ENCODE measurements at places on chromosomes 5 and 9. TPM values are rescaled to one million over a fixed set of nuclear protein-coding genes. Genes with fewer than 3 reads are reported as not detected.
A peak's percentile ranks its signal among the peaks of the same experiment; 100 is the strongest.

DNA sequence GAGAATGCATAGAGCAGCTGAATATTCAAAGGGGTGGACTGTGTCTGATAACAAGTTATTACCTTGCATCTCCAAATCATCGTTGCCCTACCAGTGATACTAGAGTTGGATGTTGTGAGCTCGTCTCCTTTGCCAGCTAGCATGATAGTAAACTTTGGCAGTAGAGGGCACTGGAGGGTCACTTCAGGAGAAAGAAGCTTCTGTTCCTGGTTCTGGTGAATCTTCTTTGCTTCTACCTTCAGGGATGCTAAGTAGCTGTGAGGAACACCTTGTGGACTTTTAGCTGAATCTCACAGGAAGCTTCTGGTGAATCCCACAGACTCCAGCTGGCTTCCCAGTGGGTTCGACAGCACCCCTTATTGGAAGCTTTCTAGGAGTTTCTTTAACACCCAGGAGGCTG is 626.6 kb upstream of the SGCD start:
- no peak for DNase-seq
- no peak overlapping the region for H3K4me3 ChIP-seq
- H3K27me3 ChIP-seq, result no peaks in the 10 kb centered on the region
- no peaks in the 10 kb centered on the region for H3K36me3 ChIP-seq
- H3K4me1 ChIP-seq, result no peaks in the 10 kb centered on the region

DNA sequence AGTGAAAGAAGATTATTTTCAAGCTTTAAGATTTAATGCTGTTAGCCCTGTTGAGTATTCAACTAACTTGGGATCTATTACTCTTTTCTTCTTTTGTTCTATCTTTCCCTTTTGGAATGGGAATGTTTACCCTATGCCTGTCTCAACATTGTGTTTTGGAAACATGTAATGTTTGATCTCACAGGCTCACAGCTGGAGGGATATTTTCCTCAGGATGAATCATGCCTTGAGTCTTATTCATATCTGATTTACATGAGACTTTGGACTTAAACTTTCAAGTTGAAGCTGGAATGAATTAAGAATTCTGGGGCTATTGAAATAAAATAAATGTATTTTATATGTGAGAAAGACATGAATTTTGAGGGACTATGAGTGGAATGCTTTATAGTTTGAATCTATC is 607.8 kb upstream of the PTGER4 start:
- H3K4me1 ChIP-seq, result no peaks in the 10 kb centered on the region
- H3K36me3 ChIP-seq, result no peaks in the 10 kb centered on the region
- H3K4me3 ChIP-seq, result no peak overlapping the region
- no peak overlapping the region for H3K27ac ChIP-seq

DNA sequence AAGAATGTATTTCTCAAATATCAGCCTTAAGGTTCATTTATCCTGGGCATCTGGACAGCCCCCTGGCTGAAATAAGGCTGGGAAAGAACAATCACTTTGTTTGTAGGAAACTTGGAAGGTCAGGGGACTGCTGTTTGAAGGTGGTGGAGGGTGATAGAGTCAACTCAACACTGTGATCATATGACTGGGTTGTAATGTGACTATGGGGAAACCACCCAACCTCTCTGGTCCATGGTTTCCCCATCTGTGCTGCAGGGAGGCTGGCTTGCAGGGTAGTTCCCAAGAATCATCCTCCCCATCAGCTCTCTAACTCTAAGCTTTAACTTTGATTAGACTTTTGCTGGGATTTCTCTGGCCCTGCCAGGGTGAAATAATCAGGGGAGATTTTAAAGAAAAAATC is 10.0 kb downstream of the INSYN2B start:
- no peaks in the 10 kb centered on the region for H3K4me1 ChIP-seq
- no peak overlapping the region for H3K27ac ChIP-seq
- peaks cover 15% of the 10 kb centered on the region for H3K36me3 ChIP-seq
- DNase-seq, result no peak

The CCDC187 gene
- not detected for total RNA-seq

The ADCY2 gene
- not detected for total RNA-seq

The TMEM171 gene
- 0.25 TPM for total RNA-seq

DNA sequence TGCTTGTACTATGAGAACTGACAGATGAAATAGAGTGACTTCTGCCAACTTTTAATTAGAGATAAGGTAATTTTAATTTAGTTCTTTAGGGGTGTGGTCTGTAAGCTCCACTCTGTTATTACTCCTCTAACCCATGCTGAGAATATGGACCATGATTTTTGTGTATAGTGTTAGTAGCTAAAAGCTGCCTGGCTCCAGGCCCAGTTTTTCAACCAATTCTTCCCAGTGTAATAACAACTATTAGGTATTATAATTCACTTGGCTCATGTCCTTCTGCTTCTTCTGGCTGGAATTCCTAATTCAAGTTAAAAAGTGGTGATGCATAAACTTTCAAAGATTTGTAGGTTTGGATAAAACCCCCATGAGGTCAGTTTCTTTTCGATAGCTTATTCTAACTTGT is 216.3 kb downstream of the ISL1 start:
- H3K4me3 ChIP-seq, result no peak overlapping the region
- no peak for DNase-seq
- no peaks in the 10 kb centered on the region for H3K27me3 ChIP-seq

The C5orf58 gene
- not detected for total RNA-seq

The PCDHGC3 gene
- total RNA-seq, result not detected

DNA sequence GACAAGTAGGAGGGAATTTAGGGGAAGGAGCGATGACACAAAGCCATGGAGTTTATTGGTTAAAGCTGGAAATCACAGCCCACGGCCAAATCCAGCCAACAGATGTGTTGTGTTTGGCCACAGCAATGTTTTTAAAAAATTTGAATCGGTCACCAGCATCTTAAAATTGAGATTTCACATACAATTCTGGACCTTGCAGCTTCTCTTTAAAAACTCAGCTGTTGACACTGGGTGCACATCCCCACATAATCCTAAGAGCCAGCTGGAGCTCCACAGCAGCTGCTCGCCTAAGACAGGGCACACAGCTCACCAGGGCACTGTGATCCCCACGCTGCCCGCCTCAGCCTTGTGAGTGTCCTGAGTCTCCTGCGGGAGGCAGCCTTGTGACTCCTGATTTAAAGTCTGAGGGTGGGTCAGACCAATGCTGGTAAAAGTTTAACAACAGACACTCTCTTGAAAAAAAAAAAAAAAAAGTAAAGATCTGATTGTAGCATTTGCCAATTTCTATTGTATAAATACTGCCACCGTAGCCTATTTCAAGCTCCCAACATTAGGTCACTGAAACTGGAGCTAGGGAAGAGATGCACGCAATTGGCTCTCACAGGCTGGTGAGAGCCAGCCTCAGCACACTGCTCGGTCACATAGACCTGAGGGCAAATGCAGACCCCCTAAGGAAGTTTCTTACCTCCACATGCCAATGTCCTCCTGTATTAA is 124.8 kb downstream of the HSD17B3 start:
- no peaks in the 10 kb centered on the region for H3K4me1 ChIP-seq
- no peak overlapping the region for H3K4me3 ChIP-seq

- H3K4me3 ChIP-seq, result no peak overlapping the region
- no peaks in the 10 kb centered on the region for H3K27me3 ChIP-seq
- no peaks in the 10 kb centered on the region for H3K4me1 ChIP-seq
- no peak overlapping the region for H3K27ac ChIP-seq
These were observed 324.4 kb downstream of the BRINP1 start for GRCh38 chr9:119044806-119045205.

GRCh38 chr5:133293960-133294359 is 242.1 kb downstream of the HSPA4 start:
- H3K4me1 ChIP-seq, result peaks cover 3% of the 10 kb centered on the region
- DNase-seq, result no peak
- H3K36me3 ChIP-seq, result no peaks in the 10 kb centered on the region
- H3K4me3 ChIP-seq, result no peak overlapping the region

- H3K4me3 ChIP-seq, result no peak overlapping the region
- H3K4me1 ChIP-seq, result peaks cover 16% of the 10 kb centered on the region
- H3K27ac ChIP-seq, result no peak overlapping the region
- H3K27me3 ChIP-seq, result peaks cover 16% of the 10 kb centered on the region
- H3K36me3 ChIP-seq, result no peaks in the 10 kb centered on the region
These were observed 40.1 kb upstream of the TLX3 start for GRCh38 chr5:171268700-171269620.

DNA sequence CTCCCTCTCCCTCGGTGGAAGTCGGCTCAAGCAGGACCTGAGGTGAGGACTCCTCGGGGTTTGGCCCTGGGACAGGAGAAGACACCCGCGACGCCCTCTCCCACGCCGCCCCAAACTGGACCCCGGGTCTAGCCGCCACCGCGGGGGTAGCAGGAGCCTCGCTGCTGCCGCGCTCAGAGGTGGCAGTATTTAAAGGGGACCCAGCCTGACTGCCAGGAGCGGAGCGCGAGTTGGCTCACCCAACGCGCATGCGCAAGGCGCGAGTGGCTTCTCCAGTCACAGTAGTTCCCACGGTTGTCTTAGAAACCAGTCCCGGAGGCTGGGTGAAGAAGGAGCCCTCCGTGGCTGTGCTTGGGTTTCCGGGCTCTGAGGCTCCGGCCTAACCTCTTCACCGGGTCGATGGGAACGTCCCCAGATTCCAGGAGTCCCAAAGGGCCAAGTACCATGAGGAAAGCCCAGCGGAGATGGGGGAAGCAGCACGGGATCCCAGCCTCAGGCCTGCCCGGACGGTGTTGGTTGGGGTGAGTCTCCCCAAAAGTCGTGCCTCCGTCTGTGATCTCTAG is 477.8 kb downstream of the SPATA31A7 start:
- no peaks in the 10 kb centered on the region for H3K4me1 ChIP-seq
- H3K36me3 ChIP-seq, result no peaks in the 10 kb centered on the region
- no peak overlapping the region for H3K4me3 ChIP-seq
- no peaks in the 10 kb centered on the region for H3K27me3 ChIP-seq

DNA sequence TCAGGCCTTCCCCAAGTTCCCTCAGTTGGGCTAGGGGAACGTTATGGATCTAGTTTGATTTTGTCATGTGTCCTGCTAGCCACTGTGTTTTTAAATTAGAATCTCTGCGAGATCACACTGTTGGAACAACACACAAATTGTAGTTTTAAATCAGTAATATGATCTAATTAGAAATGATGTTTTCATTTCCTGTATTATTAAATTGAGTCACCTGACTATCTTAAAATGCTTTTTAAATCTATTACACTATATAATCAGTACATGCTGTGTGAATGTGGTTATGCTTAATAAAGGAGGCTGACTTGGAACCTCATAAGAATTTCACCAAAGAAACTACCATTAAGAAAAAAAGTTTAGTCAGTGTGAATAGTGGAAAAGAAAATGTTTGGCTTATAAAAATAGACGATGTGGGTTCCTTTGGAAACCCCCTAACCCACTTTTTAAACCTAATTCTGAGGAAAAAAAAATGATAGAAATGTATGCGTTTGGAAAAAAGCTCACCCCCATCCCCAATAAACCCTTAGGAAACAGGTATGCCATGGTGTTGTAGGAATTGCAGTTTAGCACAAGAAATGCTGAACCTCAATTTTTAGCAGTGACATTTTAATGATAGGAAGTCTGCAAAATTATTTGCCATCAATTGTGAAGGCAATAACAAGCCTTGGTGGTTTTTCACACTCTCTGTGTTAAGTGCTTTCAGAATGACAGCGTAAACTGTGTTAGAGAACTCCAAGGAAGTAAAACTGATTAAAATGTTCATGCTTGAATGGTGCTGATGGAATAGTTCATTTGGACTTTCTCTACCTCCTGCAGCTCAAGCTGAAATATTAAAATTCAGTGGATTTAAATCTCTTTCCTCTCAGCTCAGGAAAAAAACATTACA is 59.0 kb downstream of the TLE4 start:
- peaks cover 25% of the 10 kb centered on the region for H3K36me3 ChIP-seq
- peak overlapping the region; percentile 25 for H3K4me3 ChIP-seq
- no peaks in the 10 kb centered on the region for H3K27me3 ChIP-seq
- H3K4me1 ChIP-seq, result peaks cover 31% of the 10 kb centered on the region

- no peak for DNase-seq
- no peak overlapping the region for H3K4me3 ChIP-seq
- H3K27ac ChIP-seq, result no peak overlapping the region
- H3K4me1 ChIP-seq, result peaks cover 24% of the 10 kb centered on the region
- peaks cover 37% of the 10 kb centered on the region for H3K36me3 ChIP-seq
- no peaks in the 10 kb centered on the region for H3K27me3 ChIP-seq
These were observed 113.5 kb downstream of the SMARCA2 start for GRCh38 chr9:2128618-2129017.

The NSG2 gene
- total RNA-seq, result not detected

The CTNND2 gene
- total RNA-seq, result not detected

DNA sequence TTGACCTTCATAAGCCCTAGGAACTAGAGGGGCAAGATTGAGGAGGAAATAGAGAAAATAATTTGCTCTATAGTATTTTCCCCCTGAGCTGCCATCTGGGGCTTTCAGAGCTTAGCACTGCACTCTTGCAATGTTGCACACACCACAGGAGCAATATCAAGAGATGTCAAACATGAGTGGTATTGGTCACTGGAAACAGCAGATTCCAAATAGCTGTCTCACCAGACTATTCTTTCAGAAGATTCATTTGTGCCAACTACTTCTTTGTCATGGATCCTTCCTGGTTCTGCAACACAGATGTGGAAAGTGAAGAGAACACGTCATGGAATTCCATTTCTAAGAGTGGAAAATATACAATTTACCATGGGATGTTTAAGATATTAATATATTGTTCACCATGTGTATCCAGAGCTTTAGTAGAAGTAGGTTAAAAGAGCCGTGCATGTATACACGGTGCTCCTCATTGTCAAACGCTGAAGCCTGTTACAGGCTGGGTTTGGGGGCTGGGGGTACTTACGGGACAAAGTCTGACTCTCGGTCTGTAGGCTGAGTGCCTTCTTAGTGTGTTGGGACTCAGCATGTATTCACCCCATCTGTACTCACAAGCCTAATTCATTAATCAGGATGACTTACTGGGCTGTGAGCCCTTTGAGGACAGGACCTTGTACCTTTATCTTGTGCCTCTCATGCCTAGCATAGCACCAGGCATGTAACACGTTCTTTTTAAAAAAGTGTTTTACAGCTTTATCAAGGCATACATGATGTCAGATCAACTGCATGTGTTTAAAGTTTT is 31.4 kb upstream of the GDNF start:
- H3K36me3 ChIP-seq, result no peaks in the 10 kb centered on the region
- H3K27ac ChIP-seq, result no peak overlapping the region
- no peaks in the 10 kb centered on the region for H3K4me1 ChIP-seq
- no peak overlapping the region for H3K4me3 ChIP-seq
- no peak for DNase-seq

The IRX2 gene
- total RNA-seq, result not detected

GRCh38 chr9:15570769-15571168 is 17.9 kb downstream of the CCDC171 start:
- H3K4me1 ChIP-seq, result no peaks in the 10 kb centered on the region
- peaks cover 4% of the 10 kb centered on the region for H3K27me3 ChIP-seq
- no peak overlapping the region for H3K4me3 ChIP-seq
- no peak for DNase-seq

The LHX2 gene
- total RNA-seq, result not detected

- no peak overlapping the region for H3K4me3 ChIP-seq
- no peak overlapping the region for H3K27ac ChIP-seq
- H3K4me1 ChIP-seq, result no peaks in the 10 kb centered on the region
These were observed 59.0 kb upstream of the BOD1 start for GRCh38 chr5:173675287-173675996.

The CDC14B gene
- total RNA-seq, result 6.4 TPM

GRCh38 chr5:179413711-179414458 is 68.6 kb upstream of the ADAMTS2 start:
- no peaks in the 10 kb centered on the region for H3K4me1 ChIP-seq
- no peak overlapping the region for H3K4me3 ChIP-seq
- DNase-seq, result no peak
- no peaks in the 10 kb centered on the region for H3K36me3 ChIP-seq
- H3K27ac ChIP-seq, result no peak overlapping the region

All from activated naive CD8-positive, alpha-beta T cell treated with anti-CD3 and anti-CD28 coated beads, Interleukin-2, amount 10 ng/mL, durations not matched to agents 7 days and 5 days (primary cell).